Activated naive CD4-positive, alpha-beta T cell treated with anti-CD3 and anti-CD28 coated beads, Interleukin-2, amount 50 U/mL, for 72 hours (primary cell): ENCODE measurements at places on chromosomes 2 and 18.

- DNase-seq, result no peak
Observed at GRCh38 chr18:71673954-71674353, 870.2 kb downstream of the CBLN2 start.

DNA sequence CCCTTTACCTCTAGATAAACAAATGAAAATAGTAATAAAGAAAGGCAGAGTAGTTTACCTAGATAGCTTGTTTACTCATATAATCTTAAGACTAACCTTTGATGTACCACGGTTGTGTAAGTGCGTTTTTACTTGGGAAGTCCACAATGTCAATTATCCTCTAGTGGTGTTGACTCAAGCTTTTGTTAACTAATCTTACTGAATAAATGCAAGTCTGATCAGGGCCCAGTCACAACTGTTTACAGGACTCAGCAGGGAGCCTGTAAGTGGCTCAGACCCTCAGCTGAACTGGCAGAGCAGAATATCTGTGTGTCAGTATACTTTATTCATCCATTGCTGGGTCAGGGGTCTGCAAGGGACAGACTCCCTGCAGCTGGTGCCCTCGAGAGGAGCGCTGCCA, 98.1 kb upstream of the ACAA2 start:
- DNase-seq, result no peak

GRCh38 chr18:60277855-60278480, 94.6 kb downstream of the MC4R start:
- DNase-seq, result no peak

GRCh38 chr18:46704189-46704588, 47.2 kb upstream of the LOXHD1 start:
- no peak for DNase-seq

DNA sequence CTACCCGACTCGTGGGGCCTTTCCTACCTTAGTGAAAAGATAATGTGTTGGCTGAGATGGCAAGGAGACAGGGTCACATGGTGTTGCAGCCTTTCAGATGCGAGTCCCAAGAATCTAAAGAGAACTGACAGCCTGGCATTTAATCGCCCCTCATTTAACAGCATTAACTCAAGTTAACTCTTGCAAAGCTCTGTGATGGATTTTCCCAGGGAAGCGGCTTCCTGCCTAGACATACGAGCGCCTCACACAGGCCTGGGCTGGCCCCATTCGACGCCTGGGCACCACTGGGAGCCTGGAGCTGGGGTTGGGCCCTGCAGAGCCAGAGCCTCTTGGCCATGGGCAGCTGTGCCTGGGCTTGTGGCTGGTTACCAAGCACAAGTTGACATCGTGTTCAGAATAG, 140.8 kb downstream of the SEPTIN10 start:
- DNase-seq, result no peak

- no peak for DNase-seq
Observed at GRCh38 chr2:11910971-11911370, 164.5 kb downstream of the LPIN1 start.

DNA sequence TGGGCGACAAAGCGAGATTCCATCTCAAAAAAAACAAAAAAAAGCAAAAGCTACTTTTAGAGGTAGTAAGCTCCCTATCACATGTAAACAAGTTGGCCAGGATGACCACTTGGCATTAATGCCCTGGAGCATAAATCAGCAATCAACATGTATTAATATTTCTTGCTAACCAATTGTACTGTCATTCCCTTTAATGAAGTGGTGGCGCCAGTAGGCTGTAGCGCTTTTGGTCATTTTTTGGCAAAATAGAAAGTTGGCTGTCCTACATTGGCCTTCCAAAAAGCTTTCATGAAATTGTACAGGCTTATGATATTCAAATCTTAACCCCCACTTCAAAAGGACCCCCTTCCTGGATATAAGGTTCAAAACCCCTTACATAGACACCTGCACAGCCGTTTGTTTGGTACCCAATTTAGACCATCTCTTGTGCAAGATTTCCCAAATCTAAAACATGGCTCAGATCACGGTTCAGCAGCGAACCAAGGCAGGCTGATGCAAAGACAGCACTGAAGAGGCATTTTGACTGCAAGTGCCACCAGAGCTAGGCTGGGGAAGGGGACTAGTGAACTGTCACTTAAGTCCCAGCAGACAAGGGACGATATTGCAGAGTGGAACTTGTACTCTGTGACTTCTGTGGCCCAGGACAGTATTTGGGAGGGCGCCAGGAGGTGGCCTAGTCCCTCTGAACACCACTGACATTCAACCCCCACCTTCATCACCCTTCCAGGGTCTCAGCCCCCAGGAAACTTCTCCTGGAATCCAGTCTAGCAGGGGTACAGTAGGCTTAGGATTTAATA, 31.9 kb downstream of the SMAD7 start:
- DNase-seq, result no peak

DNA sequence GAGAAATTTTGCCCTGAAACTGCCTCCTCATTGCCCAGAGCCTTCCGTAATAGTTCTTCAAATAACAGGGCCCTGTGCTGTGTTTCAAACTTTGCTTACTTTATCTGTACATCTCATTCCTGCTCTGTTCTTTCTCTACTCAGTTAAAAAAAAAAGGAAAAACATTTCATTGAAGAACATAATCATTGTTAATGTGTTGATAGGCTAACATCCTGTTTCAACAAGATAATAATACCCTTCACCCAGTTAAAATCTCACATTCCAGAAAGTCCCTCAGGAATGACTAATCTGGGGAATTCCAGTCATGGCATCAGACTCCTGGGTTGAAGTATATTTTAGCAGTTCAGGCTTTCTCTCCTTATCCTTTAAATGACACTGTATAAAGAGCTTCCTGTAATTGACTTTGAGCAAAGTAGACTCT, 45.6 kb upstream of the ITGAV start:
- DNase-seq, result no peak

DNA sequence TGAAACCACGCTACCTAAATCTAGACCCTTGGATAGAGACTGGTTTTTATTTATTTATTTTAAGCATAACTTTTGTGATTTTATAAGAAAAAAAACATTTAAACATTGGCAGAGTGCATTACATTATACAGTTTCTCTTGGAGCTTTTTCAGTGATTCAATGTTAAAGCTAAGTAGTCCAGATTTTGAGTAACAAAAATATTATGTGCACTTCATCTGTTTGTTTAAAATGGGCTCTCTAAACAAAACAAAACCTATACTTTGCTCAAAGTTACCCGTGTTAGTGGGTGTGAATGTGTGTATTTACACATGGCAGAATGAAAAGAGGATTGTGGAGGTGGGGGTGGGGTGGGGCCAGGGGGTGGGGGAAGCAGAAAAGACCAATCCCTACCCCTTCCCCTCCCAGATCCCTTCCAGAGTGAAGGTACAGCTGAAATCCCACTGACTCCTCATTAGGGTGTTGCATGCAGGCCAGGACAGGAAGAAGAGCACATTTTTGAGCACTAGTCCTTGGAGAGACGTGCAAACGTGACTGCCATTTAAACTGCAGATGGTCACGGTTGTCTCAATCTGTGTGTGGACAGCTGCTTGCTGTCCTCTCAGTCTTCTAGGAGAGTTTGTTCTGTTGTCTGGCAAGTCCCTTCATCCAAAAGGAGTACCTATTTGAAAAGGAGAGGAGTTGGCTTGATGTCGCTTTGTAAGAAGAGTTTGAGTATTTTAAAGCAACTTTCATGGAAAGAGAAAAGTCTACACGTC, 303.0 kb downstream of the ICOS start:
- no peak for DNase-seq

- no peak for DNase-seq
Observed at GRCh38 chr2:10382354-10383061, 65.6 kb downstream of the ODC1 start.

GRCh38 chr2:30931841-30932407, 124.7 kb upstream of the CAPN13 start:
- no peak for DNase-seq

DNA sequence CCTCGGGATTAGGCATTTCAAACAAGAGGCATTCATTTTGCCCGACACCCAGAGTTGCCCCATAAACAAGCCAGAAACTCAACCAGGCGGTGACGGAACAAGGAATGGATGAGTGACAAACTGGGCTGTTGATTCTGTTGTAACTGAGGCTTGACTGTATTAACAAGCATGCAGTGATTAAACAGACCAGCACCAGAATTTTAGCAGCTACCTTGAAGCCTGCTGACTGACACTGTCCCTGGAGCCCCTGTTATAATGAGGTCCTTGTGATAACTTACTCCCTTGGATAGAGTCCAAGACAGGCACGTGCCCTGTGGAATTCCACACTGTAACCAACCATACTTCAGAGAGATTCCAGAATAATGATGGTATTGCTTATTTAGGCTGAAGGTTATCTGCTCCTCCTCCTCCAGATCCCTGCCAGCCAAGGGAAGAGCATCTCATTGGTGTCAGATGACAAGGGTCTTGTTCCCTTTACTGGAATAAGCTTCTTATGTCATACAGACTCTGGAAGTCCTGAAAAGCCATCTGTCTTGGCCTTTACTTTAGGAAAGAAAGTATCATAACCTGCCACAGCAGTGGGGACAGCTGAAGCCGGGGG, 97.1 kb upstream of the RMDN2 start:
- no peak for DNase-seq

- no peak for DNase-seq
Observed at GRCh38 chr2:223880796-223881195, 43.4 kb upstream of the AP1S3 start.

- no peak for DNase-seq
Observed at GRCh38 chr2:104528101-104528500, 325.8 kb upstream of the POU3F3 start.

DNA sequence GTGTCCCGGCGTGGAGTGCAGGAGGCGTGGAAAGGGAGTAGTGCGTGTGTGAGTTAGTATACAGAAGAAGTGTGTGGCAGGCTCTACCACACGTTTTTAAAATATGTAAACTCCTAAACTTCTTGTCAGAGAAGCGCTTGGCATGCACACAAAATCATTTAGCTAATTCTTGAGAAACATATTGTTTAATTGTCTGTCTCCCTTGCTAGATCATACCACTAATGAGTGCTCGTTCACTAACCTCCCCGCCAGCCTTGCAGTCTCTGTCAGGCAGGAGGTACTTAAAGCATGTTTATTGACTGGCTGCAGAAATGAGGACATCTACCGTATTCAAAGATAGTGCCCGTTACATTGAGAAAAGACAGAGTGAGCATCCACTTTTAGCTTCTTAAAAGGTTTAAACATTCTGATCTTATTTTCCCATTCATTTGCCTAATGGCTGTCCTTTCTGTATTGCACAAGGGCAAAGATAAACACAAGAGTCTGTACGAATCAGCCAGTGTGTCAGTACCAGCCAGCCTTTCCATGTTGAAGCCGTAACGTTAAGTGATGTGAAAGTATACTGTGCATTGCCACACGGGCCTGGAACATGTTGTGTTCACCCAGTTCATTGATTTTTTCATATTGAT, 41.4 kb downstream of the TRAPPC12 start:
- DNase-seq, result no peak

GRCh38 chr2:241224018-241224850, 35.8 kb downstream of the ANO7 start:
- DNase-seq, result no peak

DNA sequence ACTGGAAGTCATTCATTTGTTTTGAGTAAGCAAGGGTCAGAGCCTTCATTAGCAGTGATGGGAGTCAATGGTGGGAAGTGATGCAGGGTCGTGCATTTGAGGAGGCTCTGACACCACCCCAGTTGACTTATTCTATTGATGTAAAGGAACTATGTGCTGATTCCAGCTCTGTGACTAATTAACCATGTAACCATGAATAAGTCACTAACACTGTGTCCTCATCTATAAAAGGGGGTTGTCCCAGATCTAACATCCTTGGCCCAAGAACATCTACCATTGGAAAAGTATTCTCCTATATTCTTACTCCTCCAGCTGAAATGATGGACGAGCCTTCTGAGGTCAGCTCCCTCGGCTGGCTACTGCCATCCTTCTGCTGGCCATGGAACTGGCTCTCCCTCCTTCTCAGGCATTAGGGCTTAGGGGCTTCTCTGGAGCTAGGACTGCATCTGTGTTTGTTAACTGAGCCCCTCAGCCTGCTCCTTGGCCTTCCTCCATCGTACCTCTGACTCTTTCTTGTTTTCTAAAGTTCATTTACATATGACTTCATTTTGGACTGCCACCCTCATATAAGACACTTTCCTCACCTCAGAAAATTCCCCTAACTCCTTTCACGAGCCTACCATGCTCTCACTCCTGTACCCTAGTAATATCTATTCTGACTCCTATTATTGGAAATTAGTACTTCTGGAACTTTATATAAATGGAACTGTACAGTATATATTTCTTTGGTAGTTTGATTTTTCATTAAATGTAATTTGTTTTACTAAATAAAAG, 115.5 kb downstream of the KCTD1 start:
- DNase-seq, result no peak

DNA sequence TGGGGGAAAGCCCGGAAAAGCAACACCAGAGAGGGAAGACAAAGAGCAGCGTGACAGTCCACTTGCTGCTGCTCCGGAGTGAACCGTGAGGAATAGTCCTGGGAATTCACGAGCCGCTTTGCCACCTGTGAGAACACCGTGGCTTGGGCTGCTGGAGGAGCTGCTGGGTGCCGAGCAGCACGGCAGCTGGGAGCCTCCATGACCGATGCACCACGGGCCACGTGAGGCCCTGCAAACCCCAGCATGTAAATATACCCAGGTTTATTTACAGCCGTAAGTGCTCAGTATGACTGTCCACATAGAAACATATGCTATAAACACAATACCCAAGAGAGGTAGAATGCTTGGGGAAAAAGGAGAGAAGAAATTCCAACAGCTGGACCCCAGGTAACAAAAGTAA, 65.1 kb downstream of the SMIM21 start:
- DNase-seq, result no peak

DNA sequence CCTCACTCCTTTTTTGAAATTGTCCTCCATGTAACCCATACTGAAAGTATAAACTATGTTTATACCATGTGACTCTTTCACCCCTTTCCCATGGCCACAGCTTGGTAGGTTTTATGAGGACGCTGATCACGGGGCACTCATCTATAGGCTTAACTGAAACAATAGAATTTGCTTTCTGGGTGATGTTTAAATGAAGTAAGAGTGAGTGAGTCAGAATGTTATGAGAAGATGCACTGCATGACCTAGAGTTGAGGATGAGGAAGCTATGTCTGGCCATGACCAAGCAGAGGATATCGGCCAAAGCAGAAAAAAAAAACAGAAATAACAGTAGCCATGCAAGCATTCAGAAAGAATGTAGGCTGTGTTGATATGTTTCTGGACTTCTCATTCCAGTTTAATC, 34.9 kb downstream of the SCN1A start:
- DNase-seq, result no peak

- DNase-seq, result no peak
Observed at GRCh38 chr2:99451280-99451679, 38.5 kb downstream of the REV1 start.
